ENCODE measurements at places on chromosomes 1 and 21.

DNA sequence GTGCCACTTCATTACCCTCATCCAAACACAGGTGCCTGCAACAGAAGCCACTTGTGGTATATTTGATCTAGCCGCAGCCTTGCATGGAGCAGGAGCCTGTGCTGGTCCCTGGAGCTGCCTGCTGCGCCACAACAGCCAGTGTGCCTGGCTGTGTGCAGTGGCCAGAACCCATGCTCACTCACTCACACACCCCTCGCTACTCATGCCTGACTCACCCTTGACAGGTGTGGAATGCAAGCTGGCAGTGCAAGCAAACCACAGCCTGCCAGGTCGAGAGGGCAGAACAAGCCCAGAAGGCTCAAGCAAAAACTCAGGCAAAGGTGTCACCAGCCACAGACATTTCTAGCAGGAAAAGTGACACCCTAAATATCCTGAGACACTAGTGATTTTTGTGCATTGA lies 1510.9 kb downstream of the KCNT2 start:
- no peak for DNase-seq

- peak; percentile 27 for DNase-seq
These were observed 44.6 kb upstream of the BCL9 start for GRCh38 chr1:147496571-147497210.

- peak; percentile 53 for DNase-seq
These were observed 110.5 kb downstream of the NGF start for GRCh38 chr1:115227346-115228082.

DNA sequence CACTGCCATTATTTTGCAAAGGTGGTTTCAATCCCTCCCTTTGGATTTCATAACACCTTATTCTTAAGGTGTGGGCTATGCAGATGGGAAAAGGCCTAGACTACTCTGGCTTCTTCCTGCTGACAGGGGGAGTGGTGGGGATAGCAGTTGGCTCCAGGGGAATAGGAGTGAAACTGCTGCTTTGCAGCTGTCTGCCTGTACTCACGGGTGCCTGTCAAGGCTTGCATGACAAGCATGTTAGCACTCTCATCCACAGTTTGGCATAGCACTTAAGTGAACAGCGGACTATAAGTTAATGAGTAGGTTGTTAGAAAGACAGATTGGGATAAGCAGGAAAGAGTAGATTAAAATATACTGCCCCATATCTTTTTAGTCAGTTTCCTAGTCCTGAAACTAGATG lies 287.5 kb upstream of the DAB1 start:
- no peak for DNase-seq

DNA sequence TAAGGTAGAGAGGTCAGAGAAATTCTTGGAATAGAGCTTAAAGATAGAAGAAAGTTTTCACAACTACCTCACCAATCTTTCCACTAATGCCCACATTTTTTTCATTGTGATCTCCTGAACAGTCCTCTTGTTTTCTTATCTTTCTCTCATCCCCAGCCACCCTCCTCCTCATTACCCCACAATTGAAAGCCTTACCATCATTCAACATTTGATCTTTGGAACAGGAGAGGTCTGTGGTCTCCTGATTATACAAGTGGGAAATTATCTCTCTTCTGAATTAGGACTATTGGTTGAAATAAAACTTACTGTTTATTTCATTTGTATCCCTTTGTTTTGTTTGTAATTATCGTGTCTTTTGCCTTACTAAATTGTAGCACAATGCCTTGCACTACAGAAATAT lies 29.6 kb downstream of the DNAH14 start:
- DNase-seq: peak; percentile 17

DNA sequence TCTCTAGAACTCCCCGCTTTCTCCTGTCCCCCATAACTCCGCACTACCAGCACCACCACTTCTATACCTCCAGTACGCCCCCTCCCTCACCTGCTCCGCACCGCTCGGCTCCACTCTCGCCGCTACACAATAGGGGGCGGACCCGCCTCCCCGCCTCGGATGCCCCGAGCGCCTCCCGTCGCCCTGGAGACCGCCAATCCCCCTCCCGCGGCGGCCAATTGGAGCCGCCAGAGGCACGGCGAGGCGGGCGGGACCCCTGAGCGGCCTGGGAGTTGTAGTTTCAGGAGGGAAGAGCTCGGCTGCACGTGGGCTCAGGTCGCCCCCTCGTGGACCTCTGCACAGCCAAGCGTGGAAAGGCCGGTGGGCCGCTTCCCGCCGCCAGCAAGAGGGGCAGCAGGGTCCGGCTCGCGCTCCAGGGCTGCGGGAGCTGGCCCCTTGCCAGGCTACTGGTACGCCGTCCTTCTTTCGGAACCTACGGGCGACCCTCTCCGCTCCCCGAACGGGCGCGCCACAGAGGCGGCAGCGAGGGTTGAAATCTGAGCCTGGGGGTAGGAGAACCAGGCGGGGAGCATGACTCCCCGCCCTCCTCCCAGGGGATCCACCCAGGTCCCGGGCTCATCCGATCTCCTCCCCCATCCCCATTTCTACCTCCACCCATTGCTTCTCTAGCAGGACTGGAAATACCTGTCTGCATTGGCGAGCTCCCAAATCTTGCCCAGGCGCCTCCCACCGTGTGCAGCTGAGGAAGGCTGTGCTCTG lies at the start of gene IGSF9:
TSS of gene IGSF9 (minus strand) at position 131 of the 759 bp plus-strand sequence. CDS start 2,159 bp downstream, outside the sequence.
- peak; percentile 54 for DNase-seq

DNA sequence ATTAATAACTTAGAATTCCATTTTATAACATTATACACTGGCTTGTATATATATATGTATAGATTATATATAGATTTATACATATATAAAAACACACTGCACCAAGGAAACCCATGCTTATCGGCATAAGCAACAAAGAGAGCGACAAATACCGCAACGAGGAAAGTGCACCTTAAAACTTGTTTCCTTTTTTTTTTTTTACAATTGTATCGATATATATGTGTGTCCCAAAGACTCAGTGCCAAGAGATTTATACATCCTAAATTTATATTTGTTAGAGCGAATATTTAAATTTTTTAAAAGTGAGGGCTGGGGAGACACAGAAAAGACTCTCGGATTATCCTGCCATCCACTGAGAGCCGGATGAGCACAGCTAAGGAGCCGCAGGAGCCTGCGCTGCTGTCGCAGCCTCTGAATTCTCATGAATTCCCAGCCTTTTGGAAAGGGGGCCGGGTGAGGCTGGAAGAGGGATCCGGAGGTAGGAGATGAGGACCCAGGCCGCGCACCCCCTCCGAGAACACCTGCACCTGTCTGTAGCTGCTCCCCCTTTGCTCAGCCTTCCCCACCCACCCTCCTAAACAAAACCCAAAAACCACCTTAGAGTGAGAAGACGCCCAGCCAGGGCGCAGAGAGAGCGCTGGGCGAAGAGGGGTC lies 5.2 kb downstream of the DMRTA2 start:
- no peak for DNase-seq

DNA sequence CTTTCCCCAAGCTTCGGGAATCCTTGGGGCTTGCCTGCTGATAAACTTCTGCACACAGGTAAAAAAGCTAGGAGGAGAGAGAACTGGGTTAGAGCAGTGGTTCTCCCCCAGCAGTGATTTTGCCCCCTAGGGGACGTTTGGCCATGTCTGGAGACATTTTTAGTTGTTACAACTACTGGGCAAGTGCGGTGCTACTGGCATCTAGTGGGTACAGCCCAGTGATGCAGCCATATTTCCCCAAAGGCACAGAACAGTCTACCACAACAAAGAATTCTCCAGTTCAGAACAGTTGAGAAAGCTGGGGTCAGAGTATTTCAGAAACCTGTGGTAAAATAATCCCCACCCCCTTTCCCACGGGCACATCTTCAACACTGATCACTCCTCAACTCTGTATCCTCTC lies 41.3 kb downstream of the LRRC71 start:
- DNase-seq: no peak

GRCh38 chr1:63738772-63739171 lies 35.0 kb upstream of the ROR1 start:
- DNase-seq: no peak

GRCh38 chr1:155218854-155219591 lies 10.5 kb downstream of the MTX1 start:
- peak; percentile 74 for DNase-seq

Measured in amniotic epithelial cell (primary cell).